Heart left ventricle (tissue), 16 donors: ENCODE measurements at places on chromosomes 5 and 9.

GRCh38 chr9:129968690-129969485, 74.1 kb downstream of the FNBP1 start:
- no peak overlapping the region for H3K4me3 ChIP-seq
- DNase-seq, result no peak
- peaks cover 34% of the 10 kb centered on the region for H3K4me1 ChIP-seq
- peak overlapping the region; percentile 56 for H3K27ac ChIP-seq

- H3K36me3 ChIP-seq, result no peaks in the 10 kb centered on the region
- no peak overlapping the region for H3K4me3 ChIP-seq
- no peak for DNase-seq
- H3K27me3 ChIP-seq, result no peaks in the 10 kb centered on the region
- H3K27ac ChIP-seq, result no peak overlapping the region
Measured at GRCh38 chr5:2806176-2806575, 54.7 kb upstream of the IRX2 start.

DNA sequence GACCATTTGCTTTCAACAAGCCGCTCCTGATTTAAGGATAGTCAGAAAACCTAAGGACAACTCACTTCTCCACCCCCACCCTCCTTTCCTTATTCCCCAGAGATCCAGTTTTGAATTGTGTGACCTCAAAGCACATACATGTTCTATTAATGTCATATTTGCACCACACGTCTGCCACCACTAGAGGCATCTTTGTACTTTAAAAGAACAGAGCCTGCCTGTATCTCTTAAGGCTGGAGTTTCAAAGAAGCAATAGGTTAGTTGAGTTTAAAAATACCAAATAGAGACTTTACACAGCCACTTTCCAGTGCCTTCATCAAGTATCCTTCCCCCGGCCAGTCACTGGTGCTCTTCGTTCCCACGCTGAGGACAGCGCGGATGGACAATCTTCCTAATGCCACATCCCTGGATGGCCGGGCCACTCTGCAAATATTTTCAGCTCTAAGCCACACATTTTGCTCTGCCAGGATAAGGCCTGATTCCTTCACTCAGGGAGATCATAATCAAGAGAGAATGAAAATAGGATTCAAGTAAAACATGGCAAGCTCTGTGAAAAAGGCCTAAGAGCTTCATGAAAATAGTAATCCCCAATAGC, 146.3 kb downstream of the SNCAIP start:
- DNase-seq, result no peak
- no peak overlapping the region for H3K27ac ChIP-seq
- no peaks in the 10 kb centered on the region for H3K4me1 ChIP-seq
- H3K27me3 ChIP-seq, result no peaks in the 10 kb centered on the region
- no peaks in the 10 kb centered on the region for H3K36me3 ChIP-seq

- peaks cover 19% of the 10 kb centered on the region for H3K4me1 ChIP-seq
- peak; percentile 48 for DNase-seq
- no peak overlapping the region for H3K4me3 ChIP-seq
- H3K27ac ChIP-seq, result peak overlapping the region; percentile 95
- no peaks in the 10 kb centered on the region for H3K27me3 ChIP-seq
Measured at GRCh38 chr5:180069589-180070247, 1.8 kb downstream of the RNF130 start.

DNA sequence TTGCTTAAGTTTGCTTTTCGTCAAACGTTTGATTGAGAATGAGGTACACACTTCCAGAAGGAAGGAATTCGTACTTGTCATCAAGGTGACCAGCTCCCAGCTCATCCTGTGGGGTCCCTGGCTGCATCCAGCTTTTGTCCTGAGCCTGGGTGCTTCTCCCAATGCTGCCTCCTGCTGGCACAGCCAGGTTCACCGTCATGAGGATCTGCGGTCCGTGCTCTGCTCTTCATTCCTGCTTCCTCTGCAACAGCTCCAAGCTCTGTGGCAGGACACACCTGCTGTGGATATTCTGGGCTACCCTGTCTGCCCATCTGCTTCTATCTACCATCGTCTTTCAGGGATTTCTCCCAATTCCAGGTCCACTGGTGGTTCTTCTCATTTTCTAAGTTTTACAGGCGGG, 13.3 kb upstream of the UBE2QL1 start:
- no peak overlapping the region for H3K4me3 ChIP-seq
- peaks cover 16% of the 10 kb centered on the region for H3K4me1 ChIP-seq
- no peaks in the 10 kb centered on the region for H3K36me3 ChIP-seq
- no peaks in the 10 kb centered on the region for H3K27me3 ChIP-seq
- no peak overlapping the region for H3K27ac ChIP-seq

DNA sequence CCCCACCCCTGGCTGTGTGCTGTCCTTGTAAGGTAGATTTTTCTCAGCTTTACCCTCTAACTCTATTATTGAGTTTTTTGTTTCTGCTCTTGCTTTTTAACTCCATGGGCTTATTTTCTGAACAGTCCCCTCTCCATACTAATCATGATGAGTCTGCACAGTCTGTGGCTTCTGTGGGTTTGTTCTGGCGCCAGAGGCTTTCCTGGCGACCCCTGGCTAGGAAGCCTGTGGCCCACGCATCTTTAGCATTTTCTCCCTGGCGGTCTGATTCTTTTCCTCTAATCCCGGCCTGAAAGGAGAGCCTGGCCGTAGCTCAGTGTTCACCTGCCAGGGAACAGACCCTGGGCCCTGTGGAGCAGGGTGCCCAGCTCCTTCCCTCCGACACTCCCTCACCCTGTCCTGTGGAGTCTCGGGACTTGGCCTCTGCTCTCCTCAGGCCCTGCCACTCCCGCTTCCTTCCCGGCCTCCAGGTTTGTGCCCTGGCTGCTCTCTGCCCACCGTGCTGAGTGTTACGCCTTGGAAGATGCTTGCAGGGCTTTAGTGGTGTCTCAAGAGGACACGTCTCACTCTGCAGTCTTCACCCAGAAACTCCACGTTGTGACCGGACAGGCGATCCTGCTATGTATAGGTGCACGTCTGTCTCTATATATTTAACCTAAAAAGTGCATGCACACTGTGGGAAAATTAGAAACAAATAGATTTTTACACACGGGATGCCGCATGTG, 31.7 kb upstream of the LRRC14B start:
- H3K27ac ChIP-seq, result no peak overlapping the region
- H3K36me3 ChIP-seq, result no peaks in the 10 kb centered on the region
- no peak overlapping the region for H3K4me3 ChIP-seq
- no peaks in the 10 kb centered on the region for H3K27me3 ChIP-seq
- no peaks in the 10 kb centered on the region for H3K4me1 ChIP-seq
- DNase-seq, result no peak
